Thoracic aorta (tissue), 2 donors: ENCODE measurements at places on chromosomes 11 and 22.

GRCh38 chr11:11401960-11402535 is 49.0 kb upstream of the CSNK2A3 start:
- no peak for DNase-seq

DNA sequence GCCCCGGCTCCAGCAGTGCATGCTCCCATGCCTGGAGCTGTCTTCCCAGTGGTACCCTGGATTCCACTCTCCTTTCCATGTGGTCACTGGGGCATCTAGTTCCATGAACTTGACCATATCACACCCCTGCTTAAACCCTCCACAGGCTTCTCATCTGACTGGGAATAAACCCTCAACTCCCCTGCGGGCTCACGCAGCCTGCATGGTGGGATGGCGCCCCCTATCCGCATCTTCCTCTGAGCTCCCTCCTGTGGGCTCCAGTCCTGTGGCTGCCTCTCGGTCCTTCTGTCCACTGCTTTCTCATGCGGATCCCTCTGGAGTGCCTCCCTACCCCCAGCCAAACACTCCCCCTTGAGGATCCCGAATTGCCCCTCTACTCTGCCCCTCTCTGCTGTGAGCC is 41.4 kb upstream of the TTLL12 start:
- no peak for DNase-seq

DNA sequence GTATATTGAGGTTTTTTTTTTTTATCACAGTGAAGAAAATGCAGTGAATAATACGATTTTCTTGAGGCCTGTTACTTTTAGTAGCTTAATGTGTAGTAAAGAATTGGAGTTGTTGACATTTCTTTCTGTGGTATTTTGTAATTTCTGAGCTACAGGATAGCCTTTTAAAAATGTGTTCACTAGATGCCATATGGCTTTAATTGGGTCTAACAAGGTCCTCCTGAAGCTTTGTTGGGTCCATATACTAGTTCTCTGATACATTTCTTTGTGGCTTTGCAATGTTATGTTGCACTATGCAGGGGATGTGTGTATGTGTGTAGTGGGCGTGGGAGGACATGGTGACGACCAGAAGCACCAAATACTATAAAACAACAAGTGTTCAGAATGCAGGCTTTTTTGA is 25.1 kb downstream of the FBXO7 start:
- no peak for DNase-seq

DNA sequence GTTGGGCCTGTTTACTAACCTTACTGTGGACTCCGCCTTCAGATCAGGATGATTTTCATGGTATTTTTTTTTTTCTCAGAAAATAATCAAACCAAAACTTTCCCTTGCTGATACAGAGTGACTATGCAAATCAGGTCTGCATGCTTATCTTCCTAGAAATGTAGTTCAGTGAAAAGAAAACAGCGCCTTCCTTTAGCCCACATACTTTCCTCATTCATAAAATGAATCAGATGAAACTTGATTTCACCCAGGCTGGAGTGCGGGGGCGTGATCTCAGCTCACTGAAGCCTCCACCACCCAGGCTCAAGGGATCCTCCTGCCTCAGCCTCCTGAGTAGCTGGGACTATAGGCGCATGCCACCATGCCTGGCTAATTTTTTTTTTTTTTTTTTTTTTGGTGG is 26.0 kb downstream of the ZNRF3 start:
- DNase-seq, result no peak

- no peak for DNase-seq
Observed at GRCh38 chr11:34972892-34973291, 56.5 kb downstream of the PDHX start.

- no peak for DNase-seq
Observed at GRCh38 chr22:43891360-43892182, at the start of gene PNPLA5. TSS of gene PNPLA5 (minus strand) at chr22:43892013. CDS start at chr22:43891880, 133 bp downstream.

DNA sequence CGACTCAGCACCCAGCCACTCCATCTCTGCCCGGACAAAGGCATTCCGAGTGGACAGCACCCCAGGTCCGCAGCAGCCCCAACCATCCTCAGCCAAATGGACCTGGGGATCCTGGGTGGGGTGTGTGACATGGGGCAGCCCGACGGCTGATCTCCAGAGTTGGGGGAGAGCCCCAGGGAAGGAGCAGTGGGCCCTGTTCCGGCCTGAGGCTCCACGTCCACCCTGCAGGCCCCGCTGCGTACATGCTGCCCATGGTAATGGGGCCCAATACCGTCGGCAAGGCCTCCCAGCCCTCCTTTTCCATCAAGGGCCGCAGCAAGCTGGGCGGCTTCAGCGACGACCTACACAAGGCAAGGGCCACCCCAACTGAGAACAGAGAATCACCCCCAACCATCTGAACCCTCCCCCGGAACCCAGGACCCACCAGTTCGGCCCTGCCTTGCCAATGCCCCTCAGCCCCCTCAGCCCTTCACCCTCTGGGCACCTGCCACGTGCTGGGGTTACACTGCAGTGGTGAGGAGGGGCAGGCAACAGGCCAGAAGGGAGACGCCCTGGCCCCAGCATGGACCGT is 5.4 kb downstream of the SCGB1C1 start:
- DNase-seq, result no peak

GRCh38 chr11:94647926-94648325 is 80.8 kb downstream of the PIWIL4 start:
- DNase-seq, result no peak

DNA sequence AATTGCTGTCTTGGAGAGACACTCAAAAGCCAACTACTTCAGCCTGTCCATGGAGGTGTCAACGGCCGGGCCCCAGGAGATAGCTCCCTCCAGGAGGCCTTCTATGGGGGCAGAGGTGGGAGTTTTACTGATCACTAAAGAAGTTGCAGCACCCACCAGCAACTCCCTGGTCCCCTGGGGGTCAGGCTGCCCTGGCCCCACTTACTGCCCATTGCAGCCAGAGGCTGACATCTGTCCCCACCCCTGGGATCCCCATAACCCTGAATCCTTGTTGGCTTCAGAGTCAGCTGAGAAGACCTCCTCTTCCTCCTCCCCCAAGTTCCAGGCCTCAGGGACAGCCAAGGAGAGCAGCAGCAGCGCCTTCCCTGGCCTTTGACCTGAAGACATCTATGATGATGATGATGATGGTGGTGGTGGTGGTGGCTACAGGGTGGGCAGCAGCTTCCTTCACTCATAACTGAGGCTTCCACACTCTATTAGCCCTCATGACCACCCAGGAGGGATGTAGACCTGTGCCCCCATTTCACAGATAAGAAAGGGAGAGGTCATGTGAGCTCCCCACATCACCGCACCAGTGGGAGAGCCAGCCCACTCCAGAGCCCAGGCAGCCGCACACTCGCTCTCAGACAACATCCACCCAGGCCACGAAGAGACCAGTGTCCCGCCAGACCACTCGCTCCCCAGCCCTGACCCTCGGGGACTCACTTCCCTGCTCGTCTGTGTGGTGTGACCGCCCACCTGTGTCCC is 43.8 kb upstream of the FGF3 start:
- DNase-seq, result no peak

- no peak for DNase-seq
Observed at GRCh38 chr11:124830749-124831148, 30.5 kb upstream of the MSANTD2 start.

DNA sequence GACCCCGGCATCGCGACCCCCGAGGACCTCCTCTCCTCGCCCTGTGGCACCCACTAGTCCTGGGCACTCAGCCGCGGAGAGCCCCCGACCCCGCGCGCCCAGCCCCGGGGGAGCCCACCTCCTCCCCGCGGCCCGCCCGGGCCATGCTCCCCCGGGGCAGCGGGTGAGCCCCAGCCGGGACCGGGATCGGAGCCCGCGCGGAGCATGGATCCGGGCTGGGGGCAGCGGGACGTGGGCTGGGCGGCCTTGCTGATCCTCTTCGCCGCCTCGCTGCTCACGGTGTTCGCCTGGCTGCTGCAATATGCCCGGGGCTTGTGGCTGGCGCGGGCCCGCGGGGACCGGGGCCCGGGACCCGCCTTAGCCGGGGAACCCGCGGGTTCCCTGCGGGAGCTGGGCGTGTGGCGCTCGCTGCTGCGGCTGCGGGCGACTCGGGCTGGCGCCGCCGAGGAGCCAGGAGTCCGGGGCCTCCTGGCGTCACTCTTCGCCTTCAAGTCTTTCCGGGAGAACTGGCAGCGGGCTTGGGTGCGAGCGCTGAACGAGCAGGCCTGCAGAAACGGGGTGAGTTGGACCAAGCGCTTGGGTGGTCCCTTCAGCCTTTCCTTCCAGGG is 498 bp downstream of the C2CD2L start:
- DNase-seq, result no peak

DNA sequence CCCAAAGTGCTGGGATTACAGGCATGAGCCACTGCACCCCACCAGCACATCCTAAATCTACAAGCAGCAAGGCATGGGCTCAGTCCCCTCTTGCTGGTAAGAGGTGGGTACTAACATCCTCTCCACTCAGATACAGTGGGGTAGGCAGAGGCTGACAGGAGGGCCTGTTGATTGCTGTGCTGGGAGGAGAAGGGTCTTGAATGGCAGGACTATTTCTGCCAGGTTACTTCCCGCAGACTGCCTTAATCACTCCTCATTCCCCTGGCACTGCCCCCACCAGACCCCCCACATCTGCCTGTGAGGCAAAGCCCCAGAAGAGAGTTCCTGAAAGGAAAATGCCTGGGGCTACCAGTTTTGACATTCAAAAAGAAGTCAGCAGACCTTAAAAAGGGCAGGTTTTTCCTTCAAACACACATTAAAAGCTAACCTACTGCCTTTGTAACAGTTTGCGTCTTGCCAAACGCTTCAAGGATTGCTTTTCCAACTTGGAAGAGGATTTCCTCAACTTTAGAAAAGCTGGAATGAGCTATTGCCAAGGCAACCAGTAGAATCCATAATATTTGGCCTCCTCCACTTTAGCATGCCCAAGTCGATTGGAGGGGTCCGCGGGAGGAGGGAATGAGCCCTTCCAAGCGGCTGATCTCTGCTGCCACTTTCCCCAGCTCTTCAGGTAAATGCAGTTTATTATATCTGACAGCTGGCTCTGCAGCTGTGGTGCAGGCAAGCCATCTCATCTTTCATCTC is 62.0 kb downstream of the FDX1 start:
- DNase-seq, result no peak

DNA sequence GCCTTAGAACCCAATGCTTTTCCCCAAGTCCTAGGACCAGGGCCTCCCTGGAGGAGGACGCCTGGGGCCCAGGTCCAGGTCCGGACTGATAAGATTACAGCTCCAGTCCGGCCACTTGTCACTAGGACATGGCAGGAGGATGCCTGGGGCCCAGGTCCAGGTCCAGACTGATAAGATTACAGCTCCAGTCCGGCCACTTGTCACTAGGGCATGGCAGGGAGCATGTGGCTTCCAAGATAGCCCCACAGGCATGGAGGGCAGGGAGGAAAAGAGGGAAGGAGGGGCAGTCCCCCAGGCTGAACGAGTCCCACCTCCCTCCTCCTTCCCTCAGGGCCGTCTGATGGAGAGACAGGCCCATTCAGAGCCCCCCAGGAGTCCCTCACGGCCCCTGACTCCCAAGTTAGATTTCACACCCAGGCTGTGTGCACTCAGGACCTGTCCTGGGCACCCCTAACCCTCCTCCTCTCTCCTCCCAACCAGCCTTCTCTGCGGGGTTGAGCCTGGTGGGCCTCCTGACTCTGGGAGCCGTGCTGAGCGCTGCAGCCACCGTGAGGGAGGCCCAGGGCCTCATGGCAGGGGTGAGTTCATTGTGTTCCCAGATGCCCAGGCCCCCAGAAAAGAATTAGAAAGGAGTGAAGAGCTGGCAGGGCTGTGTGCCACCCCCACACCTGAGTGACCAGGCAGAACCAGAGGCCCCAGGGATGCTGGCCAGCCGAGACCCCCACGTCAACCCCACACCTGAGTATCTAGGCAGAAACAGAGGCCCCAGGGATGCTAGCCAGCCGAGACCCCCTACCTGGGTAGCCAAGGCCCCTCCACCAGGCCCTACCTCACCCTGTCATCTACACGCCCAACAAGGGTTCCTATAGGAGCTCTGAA is 2.1 kb downstream of the TSPAN32 start:
- DNase-seq, result no peak

DNA sequence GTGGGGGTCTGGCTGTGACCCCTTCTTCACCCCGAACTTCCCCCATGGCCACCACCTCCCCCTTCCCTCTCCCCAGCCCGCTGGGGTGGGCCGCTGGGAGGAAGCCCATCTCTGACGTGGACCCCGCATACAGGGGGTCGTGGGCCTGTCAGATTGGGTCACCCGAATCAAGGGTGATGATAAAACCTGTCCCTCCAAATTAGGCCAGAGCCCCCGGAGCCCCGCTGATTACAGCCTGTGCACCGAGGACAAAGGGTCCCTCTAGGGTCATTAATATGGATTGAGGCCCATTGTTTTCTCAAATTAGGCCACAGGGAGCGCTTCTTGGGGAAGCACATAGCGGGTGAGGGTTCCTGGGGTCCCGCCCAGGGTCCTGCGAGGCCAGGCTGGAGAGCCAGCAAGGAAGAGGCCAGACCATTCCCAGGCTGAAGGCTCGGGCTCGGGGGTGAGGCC is 4.9 kb upstream of the LINC01488 start:
- DNase-seq, result no peak

GRCh38 chr11:61828629-61829407 is 718 bp downstream of the FADS2 start:
- DNase-seq, result no peak

DNA sequence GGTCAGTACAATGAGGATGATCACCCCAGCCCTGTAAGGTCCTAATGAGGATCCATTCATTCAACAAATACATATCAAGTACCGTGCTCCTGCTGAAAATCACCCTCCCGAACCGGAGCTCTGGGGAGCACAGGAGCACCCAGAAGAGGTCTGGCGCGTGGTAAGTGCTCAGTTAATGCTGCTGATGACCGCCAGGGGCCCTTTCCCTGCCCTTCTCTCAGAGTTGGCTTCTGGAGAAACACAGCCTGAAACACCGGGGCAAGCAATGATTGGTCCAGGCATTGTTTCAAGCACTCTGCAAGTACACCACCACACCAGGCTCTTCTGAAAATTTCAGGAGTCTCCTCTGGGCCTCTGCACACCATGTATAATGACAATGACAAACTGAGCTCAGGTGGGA is 3.8 kb upstream of the CCDC86 start:
- DNase-seq, result no peak

DNA sequence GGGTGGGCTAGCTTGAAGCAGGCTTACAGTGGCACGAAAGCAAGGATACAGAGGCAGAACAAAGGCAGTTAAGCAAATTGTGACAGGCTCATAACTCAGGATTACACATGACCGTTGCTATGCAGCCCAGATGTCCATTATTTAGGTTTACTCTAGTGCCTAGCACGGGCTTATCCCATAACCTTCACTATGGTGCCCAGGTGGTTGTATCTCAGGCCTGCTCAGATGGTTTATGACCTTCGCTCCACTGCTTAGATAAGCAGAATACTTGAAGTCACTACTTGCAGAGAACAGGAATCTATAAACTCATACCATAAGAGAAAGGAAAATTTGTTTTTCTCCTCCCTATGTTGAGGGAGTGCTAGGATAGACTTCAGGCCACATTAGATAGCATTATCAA is 9.0 kb downstream of the OR6M1 start:
- no peak for DNase-seq

- no peak for DNase-seq
Observed at GRCh38 chr22:44611880-44612496, 90.0 kb upstream of the PRR5 start.
